ENCODE measurements at places on chromosomes 13 and 19.

- no peak for DNase-seq
Observed at GRCh38 chr13:24985107-24985506, 110.8 kb upstream of the PABPC3 start.

GRCh38 chr19:39728040-39728439 is 9.8 kb downstream of the CLC start:
- DNase-seq = no peak

GRCh38 chr13:29523199-29523961 is 72.1 kb downstream of the SLC7A1 start:
- DNase-seq = no peak

GRCh38 chr19:17103177-17103576 is 27.6 kb downstream of the MYO9B start:
- DNase-seq = no peak

DNA sequence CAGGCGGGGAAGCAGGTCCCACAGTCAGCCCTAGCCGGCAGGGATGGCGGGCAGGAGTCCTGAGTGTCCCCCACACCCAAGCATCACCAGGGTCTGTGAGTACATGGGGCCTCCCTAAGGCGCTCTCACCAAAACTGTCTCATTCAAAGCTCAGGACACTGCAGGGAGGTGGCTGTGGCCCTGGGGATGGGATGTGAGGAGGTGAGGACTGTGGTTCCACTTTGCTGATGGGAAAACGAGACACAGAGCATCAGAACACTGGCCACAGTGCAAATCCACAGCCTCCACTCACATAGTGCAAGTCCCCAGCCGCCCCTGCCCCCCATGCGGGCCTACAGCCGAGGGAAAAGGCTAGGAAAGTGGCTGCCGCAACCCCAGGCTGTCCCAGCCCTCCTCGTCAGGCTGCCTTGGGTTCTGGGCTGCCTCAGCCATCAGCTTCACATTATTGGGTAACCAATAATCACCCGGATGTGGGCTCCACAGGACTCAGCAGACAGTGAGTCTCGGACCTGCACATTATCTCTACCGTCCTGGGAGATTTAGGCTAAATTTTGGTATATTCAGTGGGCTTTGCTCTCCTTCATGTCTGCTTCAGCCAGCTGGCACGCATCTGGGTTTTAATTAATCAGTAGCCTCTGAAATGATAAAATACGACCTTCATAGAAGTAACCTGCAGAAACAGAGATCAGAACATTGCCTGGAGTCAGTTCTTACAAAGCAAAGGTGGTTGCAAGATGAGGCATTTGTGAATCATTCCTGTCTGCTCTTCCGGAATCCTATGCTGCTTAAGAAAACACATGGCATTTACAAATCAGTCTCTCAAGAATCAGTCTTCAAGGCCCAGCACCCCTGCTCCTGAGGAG is 77.0 kb downstream of the SOX1 start:
- no peak for DNase-seq

GRCh38 chr19:56423276-56423984 is 19.3 kb downstream of the ZNF583 start:
- no peak for DNase-seq

DNA sequence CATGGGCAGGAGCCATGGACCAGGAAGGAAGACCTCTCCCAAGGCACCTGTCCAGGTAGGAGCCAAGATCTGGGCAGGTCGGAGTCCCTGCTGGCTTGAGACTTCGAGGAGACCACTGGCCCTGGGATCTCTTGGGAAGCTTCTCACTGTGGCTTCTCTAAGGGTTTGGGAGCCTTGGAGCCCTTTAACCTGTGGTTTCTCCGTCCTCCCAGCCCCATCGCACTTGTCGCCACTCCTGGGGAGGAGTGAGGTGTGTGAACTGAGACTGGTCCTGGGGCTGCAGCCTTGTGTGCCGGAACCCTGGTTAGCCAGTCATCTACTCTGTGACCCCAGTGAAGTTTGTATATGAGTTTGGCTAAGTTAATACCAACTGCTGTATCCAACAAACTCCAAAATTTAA is 8.2 kb downstream of the ZNF805 start:
- no peak for DNase-seq

DNA sequence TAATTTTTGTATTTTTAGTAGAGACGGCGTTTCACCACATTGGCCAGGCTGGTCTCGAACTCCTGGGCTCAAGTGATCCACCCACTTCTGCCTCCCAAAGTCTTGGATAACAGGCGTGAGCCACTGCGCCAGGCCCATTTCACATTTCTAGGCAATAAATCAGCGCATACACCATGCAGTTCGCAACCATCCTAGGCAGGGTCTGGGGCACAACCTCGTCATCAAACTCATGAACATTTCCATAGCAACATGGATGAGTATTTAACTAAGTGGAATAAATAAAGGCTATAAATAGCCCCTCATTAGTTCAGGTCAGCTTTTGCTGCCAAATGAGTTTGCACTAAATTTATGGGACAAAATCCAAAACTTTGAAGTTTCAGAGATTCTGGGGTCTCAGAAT is 8.2 kb downstream of the MEIS3 start:
- no peak for DNase-seq

- DNase-seq = no peak
Observed at GRCh38 chr19:2540646-2541454, 64.9 kb downstream of the GADD45B start.

GRCh38 chr19:35509018-35509652 is 4.3 kb downstream of the DMKN start:
- DNase-seq = no peak

GRCh38 chr13:95098916-95099315 is 202.3 kb downstream of the ABCC4 start:
- DNase-seq = no peak

DNA sequence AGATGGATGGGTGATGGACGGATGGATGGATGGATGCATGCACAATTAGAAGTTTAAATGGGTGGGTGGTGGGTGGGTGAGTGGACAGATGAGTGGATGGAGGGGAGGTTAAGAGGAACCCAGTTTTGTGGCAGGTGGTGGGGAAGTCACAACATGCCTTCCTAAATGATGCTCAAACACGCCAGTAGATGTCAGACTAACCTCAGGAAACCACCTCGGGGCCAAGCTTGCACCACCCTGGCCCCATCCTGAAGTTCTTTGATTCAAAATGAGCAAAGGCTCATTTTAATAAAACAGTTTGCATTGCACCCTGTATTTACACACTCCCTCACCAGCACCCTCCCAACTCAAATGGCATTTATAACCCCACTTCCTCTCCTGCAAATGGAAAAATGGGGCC is 91.4 kb upstream of the CACNA1A start:
- peak; percentile 27 for DNase-seq

- DNase-seq = no peak
Observed at GRCh38 chr19:14022469-14022868, 5.5 kb upstream of the RLN3 start.

DNA sequence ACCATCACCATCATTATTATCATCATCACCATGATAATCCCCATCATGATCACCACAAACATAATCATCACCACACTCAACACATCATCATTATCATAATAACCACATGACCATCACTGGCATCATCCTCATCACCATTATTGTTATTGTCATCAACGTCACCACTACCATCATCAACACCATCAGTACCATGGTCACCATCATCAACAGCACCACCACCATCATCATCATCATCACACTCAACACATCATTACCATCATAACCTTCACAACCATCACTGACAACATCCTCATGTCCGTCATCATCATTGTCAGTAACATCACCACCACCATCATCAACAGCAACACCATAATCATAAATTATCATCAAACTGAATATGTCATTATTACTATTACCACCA is 73.2 kb downstream of the MBD3L1 start:
- DNase-seq = no peak

- no peak for DNase-seq
Observed at GRCh38 chr13:75417012-75417384, 65.0 kb downstream of the TBC1D4 start.

GRCh38 chr13:98221234-98221633 is 44.2 kb upstream of the RNF113B start:
- DNase-seq = no peak

GRCh38 chr13:74388626-74389025 is 254.4 kb upstream of the KLF12 start:
- no peak for DNase-seq

GRCh38 chr19:10587022-10587838 is at the start of gene AP1M2:
TSS of gene AP1M2 (minus strand) at chr19:10587312. CDS start at chr19:10587231, 81 bp downstream.
- DNase-seq = no peak

DNA sequence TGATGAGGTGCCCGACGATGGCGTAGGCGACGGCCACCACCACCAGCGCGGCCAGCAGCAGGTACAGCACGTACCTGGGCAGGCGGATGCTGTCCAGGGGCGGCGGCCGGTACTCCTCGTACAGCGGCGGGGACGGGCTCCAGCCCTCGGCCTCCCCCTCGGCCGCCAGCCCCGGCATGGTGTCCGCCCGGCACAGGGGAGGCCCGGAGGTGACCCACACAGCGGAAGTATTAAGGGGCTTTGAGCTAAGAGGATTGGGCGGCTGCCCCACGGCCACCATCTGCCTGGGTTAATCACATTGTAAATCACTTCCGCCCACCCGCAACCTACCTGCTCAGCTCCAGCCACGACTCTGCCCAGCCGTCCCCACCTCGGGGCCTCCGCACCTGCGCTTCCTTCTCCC is at the start of gene SMIM44:
TSS of gene SMIM44 (minus strand) at position 216 of the 403 bp plus-strand sequence. CDS start at position 178, 38 bp downstream.
- no peak for DNase-seq

DNA sequence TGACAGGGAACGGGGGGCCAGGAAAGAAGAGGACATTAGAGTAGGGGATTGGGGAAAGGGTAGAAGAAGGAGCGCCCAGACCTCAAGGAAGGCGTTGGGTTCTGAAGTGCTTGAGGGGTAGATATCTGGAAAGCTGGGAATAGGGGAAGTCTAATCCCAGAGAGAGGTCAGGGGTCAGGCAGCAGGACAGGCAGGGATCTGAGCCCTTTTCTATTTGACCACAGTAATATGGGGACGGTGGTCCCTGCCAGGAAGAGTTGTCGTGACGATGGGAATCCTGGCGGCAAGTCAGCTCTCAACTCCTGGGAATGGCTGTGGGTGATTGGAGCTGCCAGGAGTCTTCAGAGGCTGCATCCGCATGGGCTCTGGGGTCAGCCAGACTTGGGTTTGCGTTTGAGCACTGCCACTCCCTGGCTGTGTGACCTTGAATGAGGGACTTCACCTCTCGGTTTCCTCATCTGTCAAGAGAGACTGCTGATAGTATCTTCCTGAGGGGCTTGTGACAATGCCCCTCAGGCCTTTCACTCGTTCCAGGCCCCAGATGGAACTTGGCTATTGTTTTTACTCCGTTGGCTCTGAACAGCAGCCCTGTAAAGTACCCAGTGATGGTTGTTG is 1.3 kb downstream of the AP2A1 start:
- no peak for DNase-seq

DNA sequence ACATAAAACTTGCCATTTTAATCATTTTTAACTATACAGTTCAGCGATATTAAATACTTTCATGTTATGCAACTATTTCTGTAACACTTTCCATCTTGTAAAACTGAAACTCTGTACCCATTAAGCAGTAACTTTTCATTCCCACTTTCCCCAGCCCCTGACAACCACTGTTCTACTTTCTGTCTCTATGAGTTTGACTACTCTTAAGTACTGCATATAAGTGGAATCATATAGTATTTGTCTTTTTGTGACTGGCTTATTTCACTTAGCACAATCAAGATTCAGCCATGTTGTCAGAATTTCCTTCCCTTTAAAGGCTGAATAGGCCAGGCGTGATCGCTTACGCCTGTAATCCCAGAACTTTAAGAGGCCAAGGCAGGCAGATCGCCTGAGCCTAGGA is 56.2 kb downstream of the ARHGAP35 start:
- DNase-seq = no peak

DNA sequence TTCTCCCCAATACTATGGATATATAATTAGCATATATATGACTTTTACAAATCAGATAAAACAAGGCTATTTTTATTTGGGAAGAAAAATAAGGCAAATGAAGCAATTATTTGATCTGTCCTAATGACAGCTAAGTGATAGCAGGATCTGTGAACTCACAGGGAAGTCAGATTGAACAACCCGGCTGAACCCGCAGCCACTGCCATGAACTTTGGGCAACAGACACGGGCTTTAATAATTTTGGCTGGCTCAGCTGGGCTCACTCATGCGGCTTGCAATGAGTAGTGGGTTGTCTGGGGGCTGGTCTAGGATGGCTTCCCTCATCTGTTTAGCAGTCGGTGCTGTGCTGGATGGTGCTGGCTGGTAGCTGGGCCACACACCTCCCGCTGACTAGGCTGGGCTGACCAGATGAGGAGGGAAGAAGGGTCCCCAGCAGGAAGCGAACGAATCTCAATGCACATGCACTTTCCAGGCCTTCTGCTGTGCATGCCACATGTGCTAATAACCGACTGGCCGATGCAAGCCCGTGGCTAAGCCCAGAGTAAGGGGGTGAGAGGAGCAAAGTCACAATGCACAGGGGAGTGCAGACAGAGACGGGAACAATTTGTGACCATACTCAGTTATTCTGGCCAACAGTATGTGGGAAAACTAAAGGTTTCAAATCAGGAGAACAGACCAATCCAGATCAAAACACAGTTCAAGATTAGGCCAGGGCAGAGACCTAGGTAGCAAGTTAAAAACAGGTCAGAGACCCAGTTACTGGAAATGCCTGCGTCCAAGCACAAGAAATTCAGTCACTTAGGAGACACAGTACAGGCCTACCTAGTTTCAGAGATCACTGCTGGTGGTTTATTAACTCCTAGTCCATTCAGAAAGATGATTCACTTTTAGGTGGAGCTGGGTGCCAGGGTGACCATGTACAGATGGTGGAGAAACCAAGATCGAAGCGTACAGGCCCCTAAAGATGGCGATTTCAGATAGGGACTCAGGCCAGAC is 22.3 kb downstream of the CRYL1 start:
- no peak for DNase-seq

DNA sequence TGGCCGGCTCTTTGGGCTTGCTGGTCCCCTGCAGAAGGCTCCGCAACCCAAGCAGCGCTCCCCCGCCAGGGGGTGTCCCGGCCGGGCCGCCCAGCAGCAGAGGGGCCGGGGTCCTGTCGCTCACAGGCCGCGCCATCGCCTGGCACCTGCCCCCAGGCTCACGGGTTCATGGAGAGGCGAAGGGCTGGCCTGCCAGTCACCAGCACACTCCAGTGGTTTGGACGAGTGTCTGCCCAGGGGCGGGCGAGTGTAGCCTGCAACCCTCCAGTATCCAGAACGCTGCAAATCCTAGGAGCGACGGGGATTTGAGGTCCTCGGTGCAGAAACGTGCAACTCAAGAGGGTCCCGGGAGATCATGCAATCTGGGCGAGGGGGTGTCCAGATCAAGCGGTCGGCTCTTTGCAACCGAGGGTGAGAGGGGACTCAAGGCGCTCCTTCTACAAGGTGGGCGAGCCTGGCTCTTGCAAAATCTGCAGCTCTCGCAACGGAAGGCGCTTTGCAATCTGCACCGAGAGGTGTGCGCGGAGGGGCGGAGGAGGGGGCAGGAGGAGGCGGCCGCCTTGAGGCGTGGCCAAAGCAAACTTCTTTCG is at the start of gene DBP:
TSS of gene DBP (minus strand) at position 521 of the 590 bp plus-strand sequence. CDS start at position 136, 385 bp downstream.
- DNase-seq = no peak

GRCh38 chr19:46016426-46017094 is 6.3 kb downstream of the PGLYRP1 start:
- DNase-seq = no peak

- DNase-seq = peak; percentile 30
Observed at GRCh38 chr19:54674021-54674617, 11.3 kb downstream of the LILRB4 start.

GRCh38 chr19:3098515-3099346 is 4.6 kb downstream of the GNA11 start:
- no peak for DNase-seq
